ENCODE measurements at places on chromosomes 12 and 14. TPM values are rescaled to one million over a fixed set of nuclear protein-coding genes. Genes with fewer than 3 reads are reported as not detected.
A peak's percentile ranks its signal among the peaks of the same experiment; 100 is the strongest.

- no peak for DNase-seq
Observed at GRCh38 chr12:66438601-66439000, 136.3 kb downstream of the HELB start.

DNA sequence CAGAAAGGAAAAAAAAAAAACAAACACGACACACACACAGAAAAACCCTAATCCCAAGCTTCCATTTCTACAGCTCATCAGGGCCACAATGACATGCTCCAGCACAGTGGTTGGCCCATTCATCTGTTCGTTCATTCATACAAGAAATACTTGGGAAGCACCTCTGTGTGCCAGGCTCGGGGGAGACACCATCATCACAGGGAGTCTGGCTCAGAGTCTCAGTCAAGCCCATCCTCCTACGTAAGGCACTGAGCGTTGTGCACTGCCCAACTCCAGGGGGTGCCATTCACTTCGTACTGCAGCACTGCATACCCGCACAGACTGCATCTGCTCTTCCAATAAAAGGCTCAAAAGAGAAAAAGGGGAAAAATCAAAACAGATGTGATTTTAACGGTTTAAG is 15.3 kb downstream of the VPS37B start:
- DNase-seq: no peak

- no peak for DNase-seq
Observed at GRCh38 chr12:4331842-4332241, 10.8 kb downstream of the TIGAR start.

- DNase-seq: no peak
Observed at GRCh38 chr12:122646517-122647217, 56.5 kb downstream of the HCAR2 start.

DNA sequence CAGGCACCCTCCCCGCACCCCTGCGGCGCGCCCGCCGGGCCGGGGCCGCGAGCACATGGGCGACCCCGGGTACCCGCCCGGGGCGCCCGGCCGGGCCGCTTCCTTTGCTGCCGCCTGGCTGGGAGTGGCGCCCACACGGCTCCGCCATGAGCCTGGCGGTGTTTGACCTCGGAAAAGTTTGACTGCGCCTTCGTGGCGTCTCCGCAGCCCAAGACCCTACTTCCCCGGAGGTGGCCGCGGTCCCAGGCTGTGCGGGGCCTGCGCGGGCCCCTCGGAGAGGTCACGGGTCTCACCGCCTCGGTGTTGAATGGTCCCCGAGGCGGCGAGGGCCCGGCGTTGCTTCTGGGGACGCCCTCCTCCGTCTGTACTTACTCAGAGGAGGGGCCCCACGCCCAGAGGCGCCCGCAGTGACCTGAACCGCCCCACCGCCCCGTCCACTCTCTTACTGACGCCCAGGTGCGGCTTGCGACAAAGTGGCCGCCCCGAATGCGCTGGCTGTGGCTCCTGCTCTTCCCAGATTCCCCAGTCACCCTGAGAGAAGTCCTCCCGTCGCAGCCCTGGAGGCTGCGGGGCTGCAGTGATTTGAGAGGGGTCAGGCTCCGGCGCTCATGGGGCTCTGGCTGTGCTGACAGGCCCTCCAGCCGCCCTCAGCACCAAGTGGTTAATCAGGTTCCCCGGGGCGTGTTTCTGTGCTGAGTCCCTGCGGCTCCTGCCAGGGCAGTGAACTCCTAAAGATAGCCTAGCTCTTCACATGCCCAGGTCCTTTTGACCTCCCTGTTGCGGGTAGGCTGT is 5.8 kb downstream of the KMT5A start:
- DNase-seq: peak; percentile 68

DNA sequence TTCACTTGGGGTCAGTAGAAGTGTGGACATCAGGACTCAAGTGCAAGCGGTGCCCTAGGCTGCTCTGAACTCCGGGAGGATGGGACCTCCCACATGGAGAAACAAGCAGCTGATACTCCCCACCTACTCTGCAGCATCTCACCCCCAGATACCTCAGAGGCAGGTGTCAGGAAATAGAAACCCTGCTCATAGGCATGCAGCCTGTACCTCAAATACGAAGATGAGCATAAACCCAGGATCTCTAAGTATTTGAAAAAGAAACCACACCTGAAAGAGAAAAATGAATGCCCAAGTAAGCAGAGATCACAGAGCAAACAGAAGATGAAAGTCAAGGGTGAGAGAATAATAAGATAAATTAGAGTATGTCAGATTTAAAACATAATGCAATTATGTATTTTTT is 75.6 kb upstream of the WSCD2 start:
- DNase-seq: no peak

- DNase-seq: no peak
Observed at GRCh38 chr14:39025250-39025809, 77.7 kb downstream of the SEC23A start.

DNA sequence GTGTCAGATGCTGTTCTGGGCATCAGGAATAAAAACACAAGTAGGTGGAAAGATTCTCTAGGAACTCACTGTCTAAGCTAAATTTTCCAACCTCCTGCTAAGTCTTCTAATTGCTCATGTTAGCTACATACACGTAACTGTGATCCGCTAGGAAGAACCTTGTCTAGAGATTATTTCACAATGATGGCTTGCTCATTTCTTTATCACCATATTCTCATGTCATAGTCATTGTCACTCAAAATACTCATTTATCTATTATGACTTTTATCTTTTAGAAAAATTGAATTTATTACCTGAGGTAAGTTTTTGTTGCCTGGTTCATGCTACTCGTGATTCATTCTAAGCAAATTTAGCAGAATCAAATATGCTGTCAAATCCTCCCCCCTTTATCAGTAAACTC is 1402.4 kb upstream of the FLRT2 start:
- no peak for DNase-seq

DNA sequence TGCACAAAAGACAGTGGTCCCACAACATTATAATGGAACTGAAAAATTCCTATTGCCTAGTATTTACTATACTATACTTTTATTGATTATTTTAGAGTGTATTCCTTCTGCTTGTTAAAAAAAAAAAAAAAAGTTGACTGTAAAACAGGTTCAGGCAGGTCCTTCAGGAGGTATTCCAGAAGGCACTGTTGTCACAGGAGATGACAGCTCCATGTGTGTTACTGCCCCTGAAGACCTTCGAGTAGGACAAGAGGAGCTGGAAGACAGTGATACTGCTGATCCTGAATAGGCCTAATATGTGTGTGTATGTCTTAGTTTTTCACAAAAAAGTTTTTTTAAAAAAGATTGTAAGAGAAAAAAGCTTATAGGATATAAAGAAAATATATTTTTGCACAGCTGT is 12.3 kb downstream of the UBE2N start:
- no peak for DNase-seq

DNA sequence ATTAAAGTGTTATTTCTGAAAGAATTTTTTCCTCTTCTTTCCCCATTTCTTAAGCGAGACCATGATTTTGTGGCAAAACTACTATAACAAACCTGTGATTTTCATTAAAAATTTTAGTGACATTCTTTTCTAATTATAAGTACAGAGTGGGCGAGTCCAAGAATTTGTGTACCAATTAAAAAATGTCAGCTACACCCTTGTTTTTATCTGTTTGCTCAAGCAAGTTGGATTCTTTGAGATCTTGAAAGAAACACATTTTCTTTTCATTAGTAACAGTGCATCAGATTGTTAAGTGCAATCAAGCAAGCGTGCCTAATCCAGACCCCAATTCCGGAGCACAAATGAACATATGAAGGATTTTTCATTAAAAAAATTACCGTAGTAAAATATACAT is 338.8 kb upstream of the DDHD1 start:
- no peak for DNase-seq

- no peak for DNase-seq
Observed at GRCh38 chr14:47660158-47660557, 15.2 kb downstream of the MDGA2 start.

GRCh38 chr12:126763359-126763758 is 1503.6 kb upstream of the TMEM132C start:
- DNase-seq: no peak

DNA sequence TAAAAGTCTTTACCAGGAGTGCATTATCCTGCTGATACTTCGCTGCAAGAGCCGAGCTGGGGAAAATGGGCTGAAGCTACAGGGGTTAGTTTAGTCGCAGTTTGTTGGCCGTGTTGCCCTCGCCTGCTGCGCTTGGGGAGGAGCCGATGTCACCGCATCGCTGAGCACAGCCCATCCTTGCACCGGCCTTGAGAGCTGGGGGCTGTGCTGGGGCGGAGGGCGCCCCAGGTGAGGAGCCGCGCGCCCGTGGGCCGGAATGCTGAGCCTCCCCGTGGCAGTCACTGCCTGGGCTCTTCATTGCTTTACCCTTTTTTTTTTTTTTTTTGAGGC is 50.0 kb downstream of the ADGRD1 start:
- no peak for DNase-seq

DNA sequence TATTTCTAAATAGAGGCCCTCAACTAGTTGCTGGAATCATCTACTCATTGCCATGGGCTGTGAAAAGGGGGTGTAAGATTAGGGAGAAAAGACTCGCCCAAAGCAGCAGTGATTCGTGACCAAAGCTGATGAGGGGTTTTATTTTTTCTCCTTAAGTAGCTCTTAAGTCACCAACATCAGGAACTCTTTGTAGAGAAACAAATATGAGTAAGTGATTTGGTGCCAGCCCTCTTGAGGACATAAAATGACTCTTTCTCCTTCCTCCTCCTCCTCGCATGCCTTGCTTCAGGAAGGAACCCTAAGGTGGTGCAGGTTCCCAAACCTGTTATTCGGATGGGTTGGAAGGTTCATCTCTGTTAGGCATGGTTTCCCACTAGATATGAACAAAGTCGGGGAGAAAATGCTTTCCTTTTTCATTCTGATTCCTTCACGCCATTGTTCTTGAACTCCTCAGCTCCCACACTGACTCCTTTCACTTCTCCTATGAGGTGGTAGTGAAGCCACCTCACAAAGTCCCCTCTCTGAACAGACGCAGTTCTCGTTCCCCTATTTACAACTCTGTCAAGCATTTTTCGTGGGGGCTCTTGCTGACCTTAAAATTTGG is 113.4 kb downstream of the ETV6 start:
- no peak for DNase-seq

DNA sequence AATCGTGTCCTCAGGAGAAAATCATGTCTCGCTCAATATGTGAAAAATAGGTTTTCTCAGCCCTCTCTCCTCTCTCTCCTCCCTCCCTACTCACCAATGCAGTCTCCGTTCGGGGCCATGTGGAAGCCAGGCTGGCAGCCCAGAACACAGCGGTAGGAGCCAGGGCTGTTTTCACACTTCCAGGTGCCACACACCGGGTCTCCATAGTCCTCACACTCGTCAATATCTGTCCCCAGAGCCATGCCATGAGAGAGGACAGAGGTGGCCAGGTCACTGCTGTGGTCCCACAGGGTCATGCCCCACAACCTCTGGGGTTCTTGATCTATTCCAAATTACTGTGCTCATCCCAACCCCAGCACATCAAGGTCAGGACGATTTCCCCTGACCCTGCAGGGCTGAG is 13.5 kb downstream of the ISCA2 start:
- DNase-seq: no peak

- DNase-seq: no peak
Observed at GRCh38 chr12:89311703-89312293, 40.5 kb downstream of the DUSP6 start.

- DNase-seq: no peak
Observed at GRCh38 chr14:90608929-90609341, 207.3 kb downstream of the TTC7B start.

DNA sequence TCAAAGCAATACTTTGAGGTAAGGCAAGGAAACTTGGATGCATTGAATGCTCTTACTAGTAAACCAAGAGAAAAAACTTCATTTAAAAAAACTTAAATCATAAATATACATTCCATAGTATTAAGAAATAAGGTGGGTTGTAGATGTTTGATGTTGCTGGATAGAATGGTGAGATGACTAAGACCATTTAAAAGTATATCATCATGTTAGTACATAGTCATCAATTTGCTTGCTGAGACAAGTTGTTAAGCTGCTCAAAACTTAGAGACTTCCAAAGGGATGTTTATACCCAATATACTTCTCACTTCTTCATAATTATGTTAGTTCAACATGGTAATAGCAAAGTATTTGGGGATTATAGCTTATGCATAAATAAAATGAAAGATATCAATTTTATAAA is 675.5 kb upstream of the MGAT4C start:
- no peak for DNase-seq

GRCh38 chr12:128421375-128421774 is 154.4 kb downstream of the TMEM132C start:
- DNase-seq: no peak

GRCh38 chr12:132813443-132813842 is 15.2 kb downstream of the GOLGA3 start:
- DNase-seq: no peak

GRCh38 chr12:95408201-95408600 is 65.8 kb upstream of the METAP2 start:
- DNase-seq: no peak

- DNase-seq: no peak
Observed at GRCh38 chr12:12439636-12440035, 82.8 kb downstream of the BORCS5 start.

DNA sequence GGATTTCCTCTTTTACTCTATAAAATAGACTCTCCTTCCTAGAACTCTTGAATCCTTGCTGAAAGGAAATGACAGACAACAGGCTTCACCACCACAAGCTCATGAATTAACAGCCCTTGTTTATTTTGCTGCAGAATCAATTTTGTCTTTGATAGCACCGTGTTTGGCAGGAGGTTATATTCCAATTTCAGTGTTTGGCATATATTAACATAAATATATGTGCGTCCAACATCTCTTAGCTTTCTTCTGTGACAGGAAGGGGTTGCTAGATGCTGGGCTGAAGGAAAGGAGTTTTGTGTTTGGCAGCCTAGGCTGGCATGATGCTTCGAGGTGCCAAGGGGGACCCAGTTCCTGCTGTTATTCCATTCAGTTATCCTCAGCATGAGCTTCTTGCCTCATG is 126.4 kb downstream of the TMEM132C start:
- DNase-seq: no peak

GRCh38 chr12:53235164-53235563 is 3.2 kb upstream of the RARG start:
- DNase-seq: no peak

DNA sequence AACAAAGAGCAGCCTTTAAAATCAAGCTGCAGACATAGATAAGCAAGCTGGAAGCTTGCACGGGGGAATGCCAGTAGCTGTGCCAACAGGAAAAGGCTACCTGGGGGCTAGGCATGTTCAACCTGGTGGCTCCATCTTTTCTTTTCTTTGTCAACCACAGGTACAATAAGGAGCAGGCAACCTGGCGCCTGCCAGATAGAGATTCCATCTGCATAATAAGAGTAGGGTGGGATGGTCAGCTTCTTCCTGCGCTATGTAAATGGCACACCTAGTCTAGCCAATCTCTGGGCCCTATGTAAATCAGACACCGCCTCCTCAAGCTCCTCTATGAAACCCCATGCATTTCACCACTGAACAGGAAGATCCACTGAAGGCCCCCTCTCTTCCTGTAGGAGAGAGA is 87.4 kb upstream of the PKP2 start:
- no peak for DNase-seq

The NYNRIN gene
- total RNA-seq: 11.0 TPM

The RAN gene
- total RNA-seq: 897 TPM

The ANKLE2 gene
- 58.9 TPM for total RNA-seq

The HOXC9 gene
- 1.8 TPM for total RNA-seq

The COCH gene
- 5.3 TPM for total RNA-seq

The FGF23 gene
- 0.58 TPM for total RNA-seq

The KLHL28 gene
- total RNA-seq: 12.1 TPM

The EID3 gene
- 3.5 TPM for total RNA-seq

The KRT79 gene
- total RNA-seq: not detected

The CLEC4E gene
- 1.8 TPM for total RNA-seq

The TSPAN19 gene
- not detected for total RNA-seq

The GLS2 gene
- total RNA-seq: 0.68 TPM

The PTPRO gene
- total RNA-seq: 3.0 TPM

The TRPV4 gene
- 0.30 TPM for total RNA-seq

The SYT1 gene
- 1.3 TPM for total RNA-seq

The OVCH1 gene
- 0.13 TPM for total RNA-seq

The CLEC2A gene
- not detected for total RNA-seq

The KRT71 gene
- not detected for total RNA-seq
